GM23248 (cell line): ENCODE measurements at places on chromosomes 4 and X.

DNA sequence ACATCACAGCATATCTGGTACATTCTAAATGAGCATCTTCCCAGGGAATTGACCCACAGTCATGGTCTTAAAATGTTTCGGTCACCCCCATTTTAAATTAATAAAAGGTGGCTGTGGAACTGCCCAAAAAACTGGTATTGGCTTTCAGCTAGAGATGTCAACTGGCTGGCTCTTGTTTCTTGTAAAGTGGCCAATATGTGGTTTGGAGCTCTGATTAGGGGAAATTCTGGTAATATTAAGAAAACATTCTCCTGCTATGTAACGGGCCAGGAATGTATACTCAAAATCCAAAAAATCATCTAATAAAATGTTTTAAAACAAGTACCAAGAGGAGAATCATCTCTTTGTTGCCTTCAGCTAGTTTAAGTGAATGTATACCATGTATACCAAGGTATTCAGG, 62.0 kb upstream of the VCX2 start:
- DNase-seq = no peak

GRCh38 chrX:119735467-119735866, 22.9 kb upstream of the SOWAHD start:
- no peak for DNase-seq

GRCh38 chr4:157888281-157888680, 284.5 kb downstream of the GASK1B start:
- no peak for DNase-seq

DNA sequence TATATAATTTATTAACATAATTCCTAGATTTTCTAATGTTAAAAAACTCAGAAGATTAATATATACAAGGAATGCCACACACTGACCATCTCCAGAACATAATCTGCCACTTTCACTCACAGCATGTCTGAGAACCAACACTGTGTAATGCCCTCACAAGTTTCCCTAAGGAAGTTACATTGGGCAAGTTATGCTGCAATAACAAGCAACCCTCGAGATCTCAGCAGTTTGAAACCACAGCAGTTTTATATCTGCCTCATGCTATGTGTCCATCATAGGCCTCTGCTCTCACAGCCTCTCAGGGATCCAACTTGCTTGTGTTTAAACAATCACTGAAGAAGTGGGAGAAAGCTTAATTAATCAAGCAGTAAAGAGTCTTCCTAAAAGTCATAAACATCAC, 250.0 kb upstream of the SLC7A11 start:
- no peak for DNase-seq

GRCh38 chrX:65723706-65724105, 56.3 kb downstream of the MSN start:
- DNase-seq = peak; percentile 38

DNA sequence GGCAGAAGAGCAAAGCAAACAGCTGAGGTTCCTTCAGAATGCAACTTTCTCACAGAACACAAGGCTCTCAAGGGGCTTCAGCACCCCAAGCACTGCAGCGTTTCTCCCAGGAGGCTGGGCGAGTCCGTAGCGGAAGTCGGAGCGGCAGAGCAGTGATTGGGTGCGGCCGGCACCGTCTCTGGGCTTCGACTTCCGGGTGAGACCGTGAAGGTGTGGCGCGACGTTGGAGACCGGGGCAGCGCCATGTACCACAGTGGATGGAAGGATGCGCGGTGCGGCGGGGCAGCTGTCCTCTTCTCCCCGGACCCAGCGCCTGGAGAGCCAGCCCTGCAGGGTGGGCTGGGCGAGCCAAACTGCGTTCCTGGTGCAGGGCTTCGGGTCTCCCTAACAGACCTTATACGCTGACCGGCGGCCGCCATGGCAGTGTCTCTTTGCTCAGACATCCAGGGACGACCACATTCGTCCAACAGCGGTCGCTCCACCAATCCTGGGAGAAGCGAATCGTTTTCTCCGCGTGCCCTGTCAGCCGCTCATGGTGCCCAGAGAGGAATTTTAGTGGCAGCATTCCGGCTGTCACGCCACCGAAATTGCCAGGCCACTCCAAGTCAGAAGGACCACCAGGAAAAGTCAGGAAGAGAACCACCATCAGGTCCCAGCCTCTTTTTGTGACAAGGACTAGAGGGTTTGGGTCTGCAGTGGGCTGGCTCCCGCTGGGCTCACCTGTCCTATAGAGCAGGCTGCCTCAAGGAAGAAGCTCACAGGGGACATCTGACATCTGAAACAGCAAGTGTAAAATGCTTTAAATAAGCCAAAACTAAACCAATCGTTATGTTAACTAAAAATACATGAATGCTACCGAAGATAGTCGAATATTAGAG, 20.5 kb downstream of the TRIM61 start:
- DNase-seq = peak; percentile 83

GRCh38 chr4:123997776-123998449, 601.3 kb downstream of the SPRY1 start:
- no peak for DNase-seq

- DNase-seq = peak; percentile 88
These were observed 1.5 kb downstream of the IRF2 start for GRCh38 chr4:184472614-184473498.

DNA sequence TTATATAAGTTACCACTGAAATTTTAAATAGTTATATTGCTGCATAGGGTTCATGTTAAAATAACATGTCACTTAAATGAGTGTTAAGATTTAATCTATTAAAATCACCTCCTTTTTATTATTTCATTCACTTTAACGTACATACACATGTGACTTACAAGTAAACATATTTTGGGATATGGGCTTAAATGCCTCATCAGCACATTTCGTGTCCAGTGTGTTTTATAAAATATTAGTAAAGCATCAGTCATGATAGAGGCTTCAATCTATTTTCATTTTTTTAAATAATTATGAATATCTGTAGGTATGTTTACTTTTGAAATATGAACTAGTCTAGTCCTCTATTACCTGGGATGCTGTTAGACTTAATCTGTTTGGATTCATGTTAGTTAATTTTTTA, 143.6 kb downstream of the NPNT start:
- no peak for DNase-seq

GRCh38 chrX:71000139-71000538, 68.0 kb downstream of the SNX12 start:
- no peak for DNase-seq

GRCh38 chrX:26822448-26822847, 606.5 kb downstream of the MAGEB5 start:
- DNase-seq = no peak

- DNase-seq = no peak
These were observed 200.7 kb downstream of the TLL1 start for GRCh38 chr4:166073783-166074182.

- DNase-seq = no peak
These were observed 141.5 kb downstream of the CHM start for GRCh38 chrX:85905851-85906250.

DNA sequence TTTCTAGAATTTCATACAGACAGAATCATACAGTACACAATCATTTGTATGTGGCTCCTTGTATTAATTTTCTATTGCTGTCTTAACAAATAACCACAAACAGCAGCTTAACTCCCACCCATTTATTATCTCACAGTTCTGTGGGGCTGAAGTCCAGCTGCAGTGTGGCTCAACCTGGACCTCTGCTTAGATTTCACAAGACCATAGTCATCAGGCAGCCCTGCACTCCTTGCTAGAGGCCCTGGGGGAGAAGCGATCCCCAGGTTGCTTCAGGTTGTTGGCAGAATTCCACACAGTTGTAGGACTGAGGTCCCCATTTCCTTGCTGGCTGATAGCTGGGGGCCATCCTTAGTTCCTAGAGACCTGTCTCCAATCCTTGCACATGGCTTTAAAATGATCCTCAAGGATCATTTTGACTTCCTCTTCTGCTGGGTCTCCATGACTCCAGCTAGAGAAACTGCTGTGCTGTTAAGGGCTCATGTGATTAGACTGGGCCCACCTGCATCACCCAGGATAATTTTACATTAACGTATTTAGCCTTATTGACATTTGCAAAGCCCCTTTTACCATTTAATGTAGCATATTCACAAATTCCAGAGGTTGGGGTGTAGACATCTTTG, 60.9 kb upstream of the SMAD1 start:
- DNase-seq = no peak

GRCh38 chr4:41232406-41232805, 18.1 kb upstream of the APBB2 start:
- DNase-seq = no peak

GRCh38 chr4:99029018-99029735, 33.7 kb downstream of the METAP1 start:
- peak; percentile 32 for DNase-seq

DNA sequence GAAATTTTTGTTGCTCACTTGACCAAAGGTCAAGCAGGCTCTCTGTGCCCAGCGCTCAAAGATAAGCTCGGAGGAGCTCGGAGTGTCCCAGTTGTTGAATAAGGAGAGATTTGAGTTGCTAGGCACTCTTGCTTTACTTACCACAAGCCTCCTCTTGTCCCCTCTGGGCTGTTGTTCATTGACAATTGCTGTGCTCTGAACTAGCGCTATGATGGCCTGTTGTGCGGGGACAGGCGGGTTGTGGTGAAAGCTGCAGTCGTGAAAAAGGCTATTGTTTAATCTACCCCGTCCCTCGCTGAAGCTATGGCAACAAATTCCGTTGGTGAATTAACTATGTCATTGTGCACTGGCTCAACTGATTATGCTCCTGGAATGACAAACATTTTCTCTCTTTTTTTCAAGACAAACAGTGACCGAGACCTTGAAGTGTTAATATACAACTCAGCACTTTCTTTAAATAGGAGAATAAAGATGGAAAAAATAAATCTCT, 21.0 kb upstream of the POLA1 start:
- no peak for DNase-seq

DNA sequence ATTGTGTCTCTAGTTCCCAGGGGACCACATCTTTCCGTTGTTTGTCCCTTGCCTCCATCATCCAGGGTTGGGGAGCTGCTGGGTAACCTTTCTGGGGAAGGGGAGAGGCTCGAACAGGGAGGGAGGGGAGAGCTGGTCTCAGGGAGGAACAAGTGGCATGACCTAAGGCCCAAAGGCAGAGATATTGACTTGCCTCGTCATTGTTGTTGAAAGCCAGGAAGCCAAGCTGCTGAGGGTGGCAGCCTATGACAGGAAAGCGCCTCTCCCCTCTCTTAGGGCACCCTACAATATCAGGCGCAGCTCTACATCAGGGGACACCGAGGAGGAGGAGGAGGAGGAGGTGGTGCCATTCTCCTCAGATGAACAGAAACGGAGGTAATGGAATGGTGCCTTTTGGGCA, 20.8 kb downstream of the ZNF185 start:
- no peak for DNase-seq

DNA sequence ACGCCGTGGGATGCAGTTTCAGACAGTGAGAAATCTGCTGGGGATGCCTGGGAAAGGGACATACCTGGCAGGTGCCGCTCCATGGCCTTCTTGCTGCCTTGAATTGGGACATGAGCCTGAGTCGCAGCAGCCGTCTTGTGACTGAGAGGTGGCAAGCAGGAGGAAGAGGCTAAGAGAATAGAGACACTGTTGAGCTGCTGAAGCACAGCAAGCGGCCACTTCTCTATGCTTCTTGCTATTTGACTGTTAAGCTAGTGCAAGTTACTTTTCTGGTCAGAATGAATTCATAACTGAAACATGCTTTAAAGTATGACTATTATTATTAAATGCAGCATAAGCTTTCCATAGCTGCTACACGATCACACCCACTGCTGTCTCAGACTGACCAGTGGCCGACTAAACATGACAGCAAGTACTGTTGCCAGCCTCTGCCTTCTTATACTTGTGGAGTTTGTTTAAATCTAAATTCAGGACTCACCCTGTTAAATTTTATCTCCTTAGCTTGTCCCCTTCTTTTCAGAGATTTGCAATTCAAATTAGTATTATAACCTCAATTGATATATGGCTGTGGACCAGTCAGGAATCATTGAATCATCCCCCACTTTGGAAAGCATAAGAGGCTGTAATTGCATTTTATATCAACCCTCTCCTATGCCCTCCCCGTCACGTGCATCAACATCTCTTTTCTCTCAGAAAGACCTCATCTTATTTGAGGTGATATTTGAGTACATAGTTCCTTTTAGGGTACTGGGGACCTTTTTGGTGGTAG, 24.8 kb upstream of the ACSL1 start:
- no peak for DNase-seq

DNA sequence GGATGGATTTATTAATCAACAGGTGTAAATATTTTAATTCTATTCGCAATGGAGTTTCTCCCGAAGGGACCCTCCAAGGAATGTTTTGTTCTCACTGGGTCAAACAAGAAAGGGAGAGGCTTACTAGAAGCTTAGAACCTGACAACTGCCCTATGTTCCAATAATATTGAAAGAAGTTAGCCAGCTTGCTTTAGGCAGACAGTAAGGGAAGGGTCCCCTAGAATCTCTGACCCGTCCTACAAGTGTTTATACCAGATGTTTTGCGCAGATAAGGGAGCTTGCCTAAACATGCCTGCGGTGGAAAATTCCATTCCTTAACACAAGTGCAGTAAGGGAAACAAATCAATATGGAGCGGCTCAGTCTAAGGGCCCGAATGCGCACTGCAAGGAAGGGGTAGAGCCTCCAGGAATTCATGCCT, 17.7 kb downstream of the IL21 start:
- no peak for DNase-seq

DNA sequence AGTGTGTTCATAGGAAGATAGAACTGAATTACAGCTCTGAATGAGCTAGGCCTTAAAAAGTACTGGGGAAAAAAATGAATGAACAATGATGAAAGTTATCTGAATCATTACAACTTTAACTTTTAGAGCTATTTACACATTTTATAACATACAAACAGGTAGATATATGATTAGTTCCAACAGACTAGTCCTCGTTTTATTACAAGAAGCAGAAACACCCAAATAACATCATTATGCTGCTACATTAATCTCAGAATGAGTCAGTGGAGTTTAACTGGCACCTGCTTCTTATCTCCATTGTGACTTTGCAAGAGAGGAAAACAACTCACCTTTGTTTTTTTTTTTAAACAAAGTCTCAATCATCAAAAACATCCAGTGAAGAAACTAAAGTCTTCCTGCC, 15.2 kb downstream of the ATP8A1 start:
- DNase-seq = no peak

- DNase-seq = no peak
These were observed 188.5 kb upstream of the FTHL17 start for GRCh38 chrX:31260351-31260750.

DNA sequence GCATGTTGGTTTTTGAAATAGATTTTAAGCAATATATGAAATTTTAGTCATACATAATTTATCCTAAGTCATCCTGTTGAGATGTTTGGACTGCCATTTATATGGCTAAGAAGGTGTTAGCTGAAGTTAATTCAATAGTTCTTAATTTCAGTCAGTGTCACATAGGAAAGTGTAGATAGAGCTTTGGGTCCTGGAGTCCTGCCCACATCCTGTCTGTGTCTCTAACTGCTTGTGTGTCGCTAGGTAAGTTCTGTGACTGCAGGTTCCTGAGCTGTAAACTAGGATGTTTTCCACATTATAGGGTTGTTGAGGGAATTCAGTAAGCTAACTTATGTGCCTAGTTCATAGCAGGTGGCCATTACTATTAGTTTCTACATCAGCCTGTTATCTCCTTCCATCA, 20.7 kb downstream of the OFD1 start:
- DNase-seq = no peak

GRCh38 chrX:115894087-115894486, 276.5 kb upstream of the AGTR2 start:
- no peak for DNase-seq
